ENCODE measurements at places on chromosomes 11 and 22. TPM values are rescaled to one million over a fixed set of nuclear protein-coding genes. Genes with fewer than 3 reads are reported as not detected.

The APOL4 gene
- 3.6 TPM for total RNA-seq

DNA sequence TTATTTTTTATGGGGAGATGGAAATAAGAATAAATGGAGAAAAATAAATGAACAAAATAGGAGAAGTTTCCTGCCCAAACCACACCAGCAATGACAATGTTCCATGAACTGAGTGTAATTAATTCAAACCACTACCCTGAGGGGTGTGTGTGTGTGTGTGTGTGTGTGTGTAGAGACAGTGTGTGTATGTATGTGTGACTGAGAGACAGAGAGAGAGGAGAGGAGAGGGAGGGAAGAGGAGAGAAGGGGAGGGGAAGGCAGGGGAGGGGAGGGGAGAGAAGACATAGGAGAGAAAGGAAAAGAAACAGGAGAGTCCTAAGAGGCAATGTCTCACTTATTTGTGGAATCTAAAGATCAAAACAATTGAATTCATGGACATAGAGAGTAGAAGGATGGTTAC lies 65.0 kb upstream of the POU2AF1 start:
- DNase-seq, result no peak

DNA sequence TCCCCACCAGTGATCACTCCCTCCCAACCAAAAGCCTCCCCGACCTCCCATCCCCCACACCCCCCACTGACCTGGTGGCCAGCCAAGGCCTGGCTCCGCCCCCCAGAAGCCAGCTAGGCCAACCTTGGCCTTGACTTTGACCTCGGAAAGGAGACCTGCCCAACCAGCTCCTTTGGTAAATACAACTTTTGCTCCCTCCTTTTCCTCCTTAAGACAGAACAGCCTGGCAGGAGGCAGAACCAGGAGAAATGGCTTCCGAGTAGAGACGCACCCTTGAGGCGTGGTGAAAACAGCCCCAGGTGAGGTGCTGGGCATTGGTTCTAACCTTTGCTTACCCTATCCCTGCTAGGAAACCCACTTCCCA lies 27.0 kb downstream of the PLEKHA7 start:
- no peak for DNase-seq

DNA sequence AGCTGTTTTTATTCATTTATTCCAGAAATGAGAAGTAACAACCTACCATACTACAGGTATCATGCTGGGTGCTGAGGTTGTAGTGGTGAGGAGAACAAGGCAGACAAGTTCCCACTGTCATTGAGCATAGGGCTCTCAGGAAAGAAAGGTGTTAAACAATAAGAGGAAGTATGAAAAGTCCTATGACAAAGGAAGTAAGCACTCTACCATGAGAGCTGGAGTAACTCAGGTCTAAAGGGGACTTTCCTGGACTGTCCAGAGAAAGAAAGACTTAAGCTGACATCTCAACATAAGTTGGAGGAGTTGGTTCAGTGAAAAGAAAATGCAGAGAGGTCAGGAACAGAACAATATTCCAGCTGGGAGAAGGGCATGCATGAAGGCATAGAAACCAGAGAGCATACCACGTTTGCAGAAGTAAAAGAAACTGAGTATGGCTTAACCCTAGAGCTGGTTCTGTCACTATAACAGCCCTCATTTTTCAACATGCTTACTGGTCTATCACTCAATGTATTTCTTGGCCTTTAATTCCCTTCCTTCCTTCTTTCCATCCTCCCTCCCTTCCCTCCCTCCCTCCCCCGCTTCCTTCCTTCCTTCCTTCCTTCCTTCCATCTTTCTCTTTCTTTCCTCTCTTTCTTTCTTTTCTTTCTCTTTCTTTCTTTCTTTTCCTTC lies 137.8 kb upstream of the BDNF start:
- no peak for DNase-seq

- DNase-seq, result peak; percentile 77
Observed at GRCh38 chr11:124114942-124115781, at the start of gene VWA5A. TSS of gene VWA5A (plus strand) at chr11:124115450. CDS start at chr11:124117512, 2,062 bp downstream.

- no peak for DNase-seq
Observed at GRCh38 chr11:15705891-15706290, 591.2 kb downstream of the INSC start.

- DNase-seq, result no peak
Observed at GRCh38 chr11:47340010-47340409, 12.5 kb downstream of the MYBPC3 start.

- DNase-seq, result peak; percentile 0
Observed at GRCh38 chr11:55172734-55173415, 89.1 kb upstream of the TRIM48 start.

GRCh38 chr11:77851503-77851902 lies 30.6 kb downstream of the AAMDC start:
- DNase-seq, result no peak

- no peak for DNase-seq
Observed at GRCh38 chr11:125960771-125961170, 14.9 kb downstream of the VSIG10L2 start.

The PRODH gene
- not detected for total RNA-seq

DNA sequence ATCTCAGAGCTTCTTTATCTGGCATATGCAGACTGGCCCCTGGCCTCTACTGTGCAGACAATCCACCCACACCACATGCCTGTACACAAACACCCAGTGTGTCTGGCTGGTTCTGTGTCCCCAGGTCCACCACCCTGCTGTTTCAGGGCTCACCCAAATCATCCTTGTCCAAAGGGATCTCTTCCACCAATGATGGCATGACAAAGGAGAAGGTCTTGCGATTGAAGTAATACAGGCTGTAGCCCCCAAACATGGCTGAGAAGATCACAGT lies 1.7 kb downstream of the SLC37A4 start:
- DNase-seq, result no peak

DNA sequence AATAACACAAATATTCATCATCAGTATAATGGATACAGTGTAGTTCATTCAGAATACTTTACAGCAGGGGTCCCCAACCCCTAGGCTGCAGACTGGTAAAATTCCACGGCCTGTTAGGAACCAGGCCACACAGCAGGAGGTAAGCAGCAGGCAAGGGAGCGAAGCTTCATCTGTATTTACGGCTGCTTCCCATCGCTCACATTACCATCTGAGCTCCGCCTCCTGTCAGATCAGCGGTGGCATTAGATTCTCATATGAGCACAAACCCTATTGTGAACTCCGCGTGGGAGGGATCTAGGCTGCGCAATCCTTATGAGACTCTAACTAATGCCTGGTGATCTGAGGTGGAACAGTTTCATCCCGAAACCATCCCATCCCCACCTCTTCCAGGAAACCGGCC lies 125.1 kb downstream of the SERGEF start:
- DNase-seq, result no peak

DNA sequence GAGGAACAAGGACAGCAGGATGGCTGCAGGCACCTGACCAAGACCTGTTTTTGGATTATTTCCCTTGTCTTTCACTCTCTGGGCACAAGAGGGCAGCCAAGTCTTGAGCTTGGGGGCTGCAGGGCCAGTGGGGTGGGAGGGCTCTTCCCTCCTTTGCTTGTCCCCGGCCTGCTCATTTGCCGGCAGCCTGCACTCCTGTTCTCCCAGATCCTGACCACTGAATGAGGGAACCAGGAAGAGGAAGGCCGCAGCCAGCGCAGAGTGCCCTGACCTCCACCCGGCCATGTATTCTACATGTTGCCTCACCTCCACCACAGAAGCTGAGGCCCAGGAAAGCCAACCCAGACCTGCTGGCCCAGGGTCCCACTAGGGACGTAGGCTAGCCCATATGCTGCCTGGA lies 15.5 kb upstream of the NNMT start:
- peak; percentile 80 for DNase-seq

The SNAP29 gene
- total RNA-seq, result 6.9 TPM

The SF3B2 gene
- total RNA-seq, result 70.3 TPM

Data from dermis microvascular lymphatic vessel endothelial cell (primary cell).